ENCODE measurements at places on chromosomes 13 and 19.
A peak's percentile ranks its signal among the peaks of the same experiment; 100 is the strongest.

DNA sequence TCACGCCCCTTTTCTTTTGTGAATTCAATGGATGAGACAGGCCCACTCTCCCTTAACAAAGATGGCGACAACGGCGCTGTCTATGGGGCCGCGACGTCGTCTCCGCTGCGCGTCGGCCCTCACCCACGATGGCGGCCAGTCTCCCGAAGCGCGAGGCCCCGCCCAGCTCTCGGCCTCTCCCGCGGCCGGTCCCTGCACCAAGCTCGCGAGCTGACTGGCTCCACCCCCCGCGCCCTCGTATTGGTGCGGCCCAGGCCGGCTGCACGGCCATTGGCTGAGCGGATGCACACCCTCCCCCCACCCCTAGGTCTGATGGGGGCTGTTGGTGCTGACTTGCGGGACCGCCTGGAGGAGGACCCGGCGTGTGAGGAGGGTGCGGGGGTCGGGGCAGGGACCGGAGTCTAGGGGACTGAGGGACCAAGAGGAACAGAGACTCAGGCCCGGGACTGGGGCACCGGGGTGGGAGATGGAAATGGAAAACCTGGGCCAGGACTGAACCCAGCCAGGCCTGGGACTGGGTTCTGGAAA is 4.8 kb downstream of the SPHK2 start:
- DNase-seq: peak; percentile 94

DNA sequence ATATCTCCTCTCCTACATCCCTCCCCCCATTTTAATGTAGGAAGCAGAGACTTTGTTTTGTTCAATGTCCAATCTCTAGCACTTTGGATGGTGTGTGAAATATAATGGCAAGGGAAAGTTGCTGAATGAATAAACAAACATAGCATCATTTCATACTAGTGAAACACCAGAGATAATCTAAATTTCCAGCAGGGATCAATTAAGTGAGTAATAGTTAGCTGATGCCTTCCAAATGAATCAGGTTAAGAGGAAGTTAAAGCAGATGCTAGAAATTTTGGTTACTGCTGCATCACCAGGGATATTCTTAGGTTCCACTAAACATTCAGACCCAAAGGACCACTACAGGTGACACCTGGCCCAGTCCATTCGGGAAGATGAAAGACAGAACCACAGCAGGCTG is 8.1 kb downstream of the MRPS31 start:
- no peak for DNase-seq

GRCh38 chr19:5932609-5933262 is 18.7 kb downstream of the CAPS start:
- DNase-seq: no peak

- peak; percentile 63 for DNase-seq
These were observed 15.2 kb downstream of the PLEKHF1 start for GRCh38 chr19:29680447-29680846.

DNA sequence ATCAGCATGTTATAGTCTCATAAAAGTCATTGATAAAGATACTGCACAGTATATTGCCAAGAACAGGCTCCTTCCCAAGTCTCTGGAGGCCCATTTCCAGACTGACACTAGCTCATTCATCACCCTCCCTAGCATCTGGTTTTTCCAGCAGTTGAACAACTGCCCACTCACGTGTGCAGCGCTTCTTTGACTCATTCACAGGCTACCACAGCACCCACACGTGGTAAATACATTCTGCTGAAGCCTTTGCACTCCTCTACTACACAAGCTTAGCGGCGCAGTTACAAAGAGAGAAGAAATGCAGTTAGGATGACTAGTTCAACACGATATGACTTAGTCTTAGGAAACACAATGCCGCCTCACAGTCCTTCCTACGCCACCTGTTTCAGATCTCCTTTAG is 87.7 kb downstream of the DOCK9 start:
- no peak for DNase-seq

- no peak for DNase-seq
These were observed 427.0 kb downstream of the UQCRFS1 start for GRCh38 chr19:28785971-28786370.

DNA sequence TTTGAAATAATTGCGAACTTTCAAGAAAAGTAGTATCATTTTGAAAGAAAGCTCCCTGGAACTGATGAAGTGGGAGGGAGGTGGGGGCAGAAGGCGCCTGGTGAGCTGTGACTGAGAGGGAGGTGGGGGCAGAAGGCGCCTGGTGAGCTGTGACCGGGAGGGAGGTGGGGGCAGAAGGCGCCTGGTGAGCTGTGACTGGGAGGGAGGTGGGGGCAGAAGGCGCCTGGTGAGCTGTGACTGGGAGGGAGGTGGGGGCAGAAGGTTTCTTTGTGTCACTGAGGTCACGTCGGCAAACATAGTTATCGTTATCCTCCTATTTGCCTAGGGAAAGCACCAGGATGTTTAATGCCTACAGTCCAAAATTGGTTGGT is 24.2 kb downstream of the C2CD4C start:
- DNase-seq: no peak

DNA sequence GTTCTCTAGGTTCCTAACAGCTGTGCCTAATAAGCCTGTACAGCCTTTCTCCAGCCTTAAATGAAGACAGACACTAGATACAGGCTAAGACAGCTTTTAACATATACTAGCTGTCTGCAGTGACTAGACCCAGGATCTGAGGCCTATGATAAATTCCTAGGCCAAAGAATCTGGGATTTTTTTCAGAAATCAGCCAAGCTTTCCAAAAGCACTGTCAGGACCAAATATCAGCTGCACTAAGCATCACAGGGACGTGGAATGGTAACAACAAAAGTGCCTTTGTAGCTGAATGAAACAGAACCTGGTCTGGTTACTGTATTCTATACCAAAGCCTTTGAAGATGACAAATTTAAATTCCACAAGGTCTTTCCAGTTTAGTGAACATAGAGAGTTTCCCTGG is 77.9 kb upstream of the DOCK9 start:
- DNase-seq: no peak

DNA sequence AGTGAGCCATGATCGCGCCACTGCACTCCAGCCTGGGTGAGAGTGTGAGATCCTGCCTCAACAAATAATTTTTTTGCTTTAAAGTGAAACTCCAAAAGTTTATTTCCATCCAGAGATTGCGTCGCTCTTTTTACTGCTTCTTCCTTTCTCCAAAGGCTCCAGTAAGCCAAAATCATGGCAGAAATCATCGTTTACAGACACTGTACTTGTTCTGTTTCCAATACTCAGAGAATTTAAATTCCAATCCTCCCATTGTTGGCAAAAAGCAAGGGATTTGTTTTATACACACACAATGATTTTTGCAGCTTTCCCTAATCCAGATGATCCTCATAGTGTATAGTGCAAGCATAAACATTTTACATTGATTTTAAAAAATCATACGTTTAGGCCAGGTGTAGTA is 15.3 kb downstream of the FBXO27 start:
- DNase-seq: no peak

GRCh38 chr13:59358014-59358413 is 805.7 kb downstream of the DIAPH3 start:
- no peak for DNase-seq

- DNase-seq: no peak
These were observed 11.2 kb downstream of the CEBPA start for GRCh38 chr19:33290956-33291622.

DNA sequence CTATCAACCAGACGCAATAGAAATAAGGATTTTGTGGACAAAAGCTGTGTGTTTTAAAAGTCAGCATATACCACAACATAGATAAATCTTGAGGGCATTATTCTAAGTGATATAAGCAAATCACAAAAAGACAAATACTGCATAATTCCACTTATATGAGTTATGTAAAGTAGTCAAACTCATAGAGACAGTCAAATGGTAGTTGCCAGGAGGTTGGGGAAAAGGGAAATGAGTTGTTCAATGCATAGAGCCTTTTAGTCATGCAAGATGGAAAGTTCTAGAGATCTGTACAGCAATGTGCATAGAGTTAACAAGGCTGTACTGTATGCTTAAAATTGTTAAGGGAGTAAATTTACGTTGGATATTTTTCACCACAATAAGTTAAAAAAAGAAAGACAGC is 244.7 kb downstream of the DCT start:
- DNase-seq: no peak

- DNase-seq: no peak
These were observed 997 bp upstream of the GPC6 start for GRCh38 chr13:93225610-93226009.

GRCh38 chr19:13850910-13851733 is 25.8 kb upstream of the NANOS3 start:
- peak; percentile 67 for DNase-seq

GRCh38 chr19:58561373-58562121 is 3.1 kb upstream of the UBE2M start:
- no peak for DNase-seq

DNA sequence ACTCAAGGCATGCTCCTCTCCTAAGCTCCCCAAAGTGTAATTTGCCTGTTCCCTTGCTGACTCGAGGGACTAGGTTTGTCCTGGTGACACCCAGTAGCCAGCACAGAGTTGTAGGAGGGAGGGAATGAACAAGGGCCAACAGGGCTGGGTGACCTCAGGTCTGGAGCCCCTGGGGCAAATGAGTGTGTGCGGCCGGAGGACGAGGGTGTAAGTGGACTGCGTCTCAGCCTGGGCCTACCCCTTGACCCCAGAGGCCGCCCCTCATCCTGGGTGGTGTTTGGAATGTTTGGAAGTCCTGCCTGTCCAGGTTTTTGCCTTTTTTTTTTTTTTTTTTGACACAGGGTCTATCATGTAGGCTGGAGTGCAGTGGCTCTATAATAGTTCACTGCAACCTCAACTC is 1.3 kb upstream of the ZNF653 start:
- no peak for DNase-seq

DNA sequence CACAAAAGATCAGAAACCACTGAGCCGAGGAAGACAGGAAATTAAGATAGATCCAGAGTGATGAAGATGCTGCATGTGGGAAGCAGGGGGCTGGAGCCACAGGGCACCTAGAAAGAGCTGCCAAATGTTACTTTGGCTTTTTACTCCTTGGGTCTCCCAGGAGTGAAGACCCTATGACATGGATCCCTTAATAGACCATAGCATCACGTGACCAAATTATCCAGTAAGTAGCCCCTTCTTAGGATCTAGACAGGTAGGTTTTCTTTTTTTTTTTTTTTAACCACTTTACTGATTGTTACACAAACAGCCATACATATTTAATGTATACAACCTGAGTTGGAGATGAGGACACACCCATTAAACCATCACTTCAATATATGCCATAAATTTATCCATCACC is 183.9 kb upstream of the SOX21 start:
- no peak for DNase-seq

DNA sequence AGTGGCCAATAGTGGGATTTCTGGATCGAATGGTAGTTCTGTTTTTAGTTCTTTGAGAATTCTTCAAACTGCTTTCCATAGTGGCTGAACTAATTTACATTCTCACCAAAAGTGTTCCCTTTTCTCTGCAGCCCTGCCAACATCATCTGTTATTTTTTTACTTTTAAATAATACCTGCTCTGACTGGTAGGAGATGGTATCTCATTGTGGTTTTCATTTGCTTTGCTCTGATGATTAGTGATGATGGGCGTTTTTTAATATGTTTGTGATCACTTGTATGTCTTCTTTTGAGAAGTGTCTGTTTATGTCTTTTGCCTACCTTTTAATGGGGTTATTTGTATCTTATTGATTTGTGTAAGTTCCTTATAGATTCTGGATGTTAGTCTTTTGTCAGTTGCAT is 48.0 kb downstream of the RNASEH2B start:
- no peak for DNase-seq

DNA sequence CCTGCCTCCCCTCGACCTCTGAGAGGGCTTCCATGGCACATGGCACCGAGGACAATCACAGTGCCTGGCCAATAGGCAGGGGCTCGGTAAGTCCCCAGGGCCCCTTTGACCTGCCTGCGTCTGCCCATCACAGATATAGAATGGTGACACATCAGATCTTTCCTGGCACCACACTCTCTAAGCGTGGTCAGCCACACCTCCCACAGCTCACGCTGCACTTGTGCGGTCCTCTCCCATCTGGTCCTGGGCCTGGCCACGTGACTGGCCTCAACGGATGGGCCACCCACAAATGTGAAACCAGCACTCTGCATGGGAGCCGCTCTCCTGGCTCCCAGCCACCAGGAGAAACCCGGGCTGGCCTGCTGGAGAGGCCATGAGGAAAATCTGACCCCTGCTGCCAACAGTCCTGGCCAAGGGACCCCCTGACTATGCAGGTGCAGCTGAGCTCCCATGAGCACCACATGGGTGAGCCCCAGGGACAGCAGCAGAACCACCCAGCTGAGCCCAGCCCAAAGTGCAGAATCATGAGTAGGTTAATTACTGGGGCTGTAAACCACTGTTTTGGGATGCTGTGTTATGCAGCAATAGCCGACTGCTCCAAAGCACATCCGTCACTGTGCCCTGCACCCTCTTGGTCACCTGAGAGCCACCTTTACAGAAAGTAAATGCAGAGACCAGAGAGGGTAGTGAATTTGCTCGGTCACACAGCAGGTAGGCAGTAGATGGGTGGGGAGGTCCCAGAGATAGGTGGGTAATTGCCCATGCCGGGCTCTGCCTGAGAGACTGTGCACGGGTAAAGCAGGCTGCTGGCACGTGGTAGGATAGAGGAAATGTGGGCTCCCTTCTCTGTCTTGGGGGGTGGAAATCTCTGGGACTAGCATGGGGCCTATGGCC is 9.7 kb upstream of the MEF2B start:
- no peak for DNase-seq

GRCh38 chr13:76440568-76440967 is 445.6 kb downstream of the KCTD12 start:
- DNase-seq: no peak

GRCh38 chr19:8592231-8593009 is 15.2 kb upstream of the MYO1F start:
- peak; percentile 82 for DNase-seq

DNA sequence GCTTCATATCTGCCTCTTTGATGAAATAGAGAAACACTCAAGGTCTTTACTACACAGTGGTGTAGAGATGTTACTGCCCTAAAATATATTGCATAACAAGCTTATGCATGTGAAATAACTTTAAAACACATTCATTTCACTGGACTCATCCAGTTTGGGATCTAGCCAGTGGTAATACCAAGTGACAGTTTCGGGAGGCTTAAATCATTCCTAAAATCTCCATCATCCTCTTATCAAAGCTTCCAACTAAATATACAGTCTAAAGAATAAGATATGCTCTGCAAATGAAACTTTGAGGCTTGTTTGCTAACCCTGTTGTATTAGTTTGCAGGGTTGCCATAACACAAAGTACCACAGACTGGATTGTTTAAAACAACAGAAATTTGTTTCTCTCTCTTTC is 52.8 kb downstream of the THSD1 start:
- DNase-seq: no peak

- no peak for DNase-seq
These were observed 6.2 kb upstream of the IRS2 start for GRCh38 chr13:109792416-109793059.

DNA sequence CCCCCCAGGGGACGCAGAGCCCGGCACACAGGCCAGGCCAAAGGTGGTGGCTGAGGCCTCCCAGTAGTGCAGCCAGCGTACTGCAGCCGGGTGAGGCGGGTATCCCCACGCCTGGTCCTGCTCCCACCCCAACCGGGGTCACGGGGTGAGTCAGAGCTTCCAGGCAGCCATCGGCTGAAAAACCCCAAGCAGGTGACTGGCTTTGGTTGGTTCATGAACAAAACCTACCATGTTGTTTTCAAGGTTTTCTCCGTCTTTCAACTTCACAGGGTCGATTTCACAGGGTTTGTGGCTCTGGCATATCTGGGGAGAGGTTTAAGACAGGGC is 42.1 kb upstream of the C13orf46 start:
- no peak for DNase-seq

- DNase-seq: no peak
These were observed 53.7 kb downstream of the RAB20 start for GRCh38 chr13:110507678-110508381.

- no peak for DNase-seq
These were observed 1253.2 kb upstream of the PRR20A start for GRCh38 chr13:55887561-55887960.

GRCh38 chr19:17135001-17135853 is 59.6 kb downstream of the MYO9B start:
- no peak for DNase-seq
